ENCODE measurements at places on chromosomes 13 and 19.

- no peak for DNase-seq
Measured at GRCh38 chr19:6678690-6679109, 8.7 kb upstream of the TNFSF14 start.

DNA sequence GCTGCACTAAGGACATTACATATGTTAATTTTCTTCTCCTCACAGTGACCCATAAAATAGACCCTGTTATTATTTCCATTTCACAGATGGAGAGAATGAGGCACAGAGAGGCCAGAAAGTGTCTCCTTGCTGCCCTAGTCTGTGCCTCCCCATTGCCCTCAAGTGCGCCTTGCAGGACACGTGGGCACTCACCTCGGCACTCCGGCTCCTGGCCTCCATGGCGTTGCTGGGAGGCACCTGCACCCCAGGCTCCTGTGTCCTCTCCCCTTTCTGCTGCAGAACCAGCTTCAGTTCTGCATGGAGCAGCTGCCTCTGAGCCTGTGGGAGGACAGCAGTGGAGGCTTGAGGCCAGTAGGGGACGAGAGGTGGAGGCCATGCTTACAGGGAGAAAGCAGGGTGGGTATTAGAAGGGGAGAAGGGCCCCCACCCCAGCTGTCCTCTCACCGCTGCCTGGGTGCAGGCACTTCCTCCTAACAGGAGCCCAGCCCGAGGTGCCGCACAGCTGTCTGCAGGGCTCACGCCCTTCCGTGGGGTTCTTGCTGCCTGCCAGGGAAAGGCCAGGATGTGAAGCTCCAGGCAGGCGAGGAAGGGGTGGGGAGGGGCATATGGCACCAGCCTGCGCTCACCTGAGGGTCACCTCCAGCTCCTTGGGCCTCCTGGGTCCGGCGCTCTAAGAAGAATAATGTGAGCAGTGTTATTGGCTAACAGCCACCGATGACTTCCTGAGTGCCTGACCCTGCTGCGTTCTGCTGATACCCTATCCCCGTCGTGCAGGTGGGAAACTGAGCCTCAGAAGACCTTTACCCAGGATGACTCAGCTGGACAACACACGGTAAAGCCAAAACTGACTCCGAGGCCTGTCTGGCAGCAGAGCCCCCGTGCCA lies 5.2 kb downstream of the PRX start:
- DNase-seq: no peak

- no peak for DNase-seq
Measured at GRCh38 chr13:96003304-96003703, 49.9 kb downstream of the UGGT2 start.

DNA sequence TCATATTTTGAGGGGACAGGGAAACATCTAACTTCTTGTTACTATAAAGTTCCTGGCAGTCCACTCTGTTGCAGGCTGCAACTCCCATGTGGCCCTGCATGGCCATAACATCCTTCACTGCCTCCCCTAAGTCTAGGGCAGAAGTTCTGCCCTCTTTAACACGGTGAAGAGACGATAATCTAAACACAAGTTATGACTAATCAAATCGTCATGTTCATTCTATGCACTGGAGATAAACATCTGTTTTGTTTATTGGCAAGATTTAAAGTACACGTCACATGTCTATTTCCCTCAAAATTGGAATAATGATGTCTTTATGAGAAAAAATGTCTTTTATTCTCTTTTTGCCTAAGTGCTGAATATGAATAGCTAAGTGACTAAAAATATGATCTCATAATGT lies 1629.4 kb downstream of the PCDH9 start:
- DNase-seq: no peak

- DNase-seq: no peak
Measured at GRCh38 chr13:71021825-71022422, 845.1 kb downstream of the DACH1 start.

DNA sequence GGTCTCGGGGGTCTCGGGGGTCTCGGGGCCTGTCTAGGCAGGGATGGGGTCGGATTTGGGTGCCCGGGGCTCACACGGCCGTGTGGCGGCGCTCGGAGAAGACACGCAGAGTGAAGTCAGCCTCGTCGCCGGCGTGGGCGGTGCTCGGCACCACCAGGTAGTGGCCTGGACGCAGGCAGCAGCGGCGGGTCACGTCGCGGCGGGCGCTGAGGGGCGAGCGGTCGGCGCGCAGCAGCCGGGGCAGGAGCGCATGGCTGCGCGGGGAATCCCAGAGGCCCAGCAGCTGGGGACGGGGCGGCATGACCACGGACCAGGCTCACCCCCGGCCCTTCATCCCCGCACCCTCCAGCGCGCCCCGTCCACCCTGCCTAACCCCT lies 8.2 kb downstream of the CAPN12 start:
- no peak for DNase-seq

- DNase-seq: no peak
Measured at GRCh38 chr19:58578012-58578925, 5.1 kb upstream of the MZF1 start.

DNA sequence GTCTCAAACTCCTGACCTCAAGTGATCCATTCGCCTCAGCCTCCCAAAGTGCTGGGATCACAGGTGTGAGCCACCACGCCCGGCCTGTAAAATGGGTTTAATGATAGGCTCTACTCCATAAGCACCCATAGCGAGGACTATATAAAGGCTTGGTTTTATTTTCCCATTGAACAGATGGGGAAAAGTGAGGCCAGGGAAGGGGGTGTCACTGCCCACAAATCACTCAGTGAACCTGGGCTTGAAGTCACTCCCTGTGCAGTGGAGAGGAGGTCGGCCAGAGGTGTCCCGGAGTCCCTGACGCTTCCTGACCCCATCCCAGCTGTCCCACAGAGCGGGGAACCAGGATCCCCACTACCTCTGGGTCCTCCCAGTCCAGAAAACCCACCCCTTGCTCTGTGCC lies 14.9 kb downstream of the TLE2 start:
- no peak for DNase-seq

GRCh38 chr19:32858559-32858958 lies 11.0 kb downstream of the SLC7A9 start:
- no peak for DNase-seq

DNA sequence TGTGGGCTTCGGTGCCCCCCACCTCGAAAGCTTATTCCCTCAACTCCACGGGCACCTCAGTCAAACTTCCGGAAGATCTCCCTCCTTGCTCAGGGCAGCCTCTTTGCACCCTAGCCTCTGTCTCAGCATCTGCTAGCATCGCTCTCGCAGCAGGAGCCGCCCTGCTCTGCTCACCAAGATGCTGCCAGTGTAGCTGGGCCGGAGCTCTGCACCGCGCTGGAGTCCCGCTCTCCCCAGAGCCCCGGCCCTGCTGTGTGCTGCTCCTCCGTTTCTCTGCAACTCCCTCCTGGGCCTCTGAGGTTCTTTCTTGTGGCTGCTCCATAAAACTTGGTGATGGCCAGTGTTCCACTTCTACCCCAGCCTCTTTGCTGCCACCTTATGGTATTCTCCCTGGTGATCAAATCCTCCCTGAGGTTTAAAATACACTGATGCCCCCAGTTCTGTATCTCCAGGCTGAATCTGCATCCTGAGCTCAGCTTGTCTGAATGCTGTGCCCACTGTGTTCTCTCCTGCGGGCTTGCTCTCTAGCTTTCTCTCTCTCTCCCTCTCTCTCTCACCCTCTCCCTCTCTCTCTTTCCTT lies 198.0 kb downstream of the UQCRFS1 start:
- no peak for DNase-seq

- no peak for DNase-seq
Measured at GRCh38 chr19:49832556-49832955, 14.5 kb downstream of the MED25 start.

- DNase-seq: no peak
Measured at GRCh38 chr13:33730147-33730546, 87.8 kb upstream of the RFC3 start.

- DNase-seq: no peak
Measured at GRCh38 chr13:79212064-79212619, 193.9 kb downstream of the RBM26 start.

DNA sequence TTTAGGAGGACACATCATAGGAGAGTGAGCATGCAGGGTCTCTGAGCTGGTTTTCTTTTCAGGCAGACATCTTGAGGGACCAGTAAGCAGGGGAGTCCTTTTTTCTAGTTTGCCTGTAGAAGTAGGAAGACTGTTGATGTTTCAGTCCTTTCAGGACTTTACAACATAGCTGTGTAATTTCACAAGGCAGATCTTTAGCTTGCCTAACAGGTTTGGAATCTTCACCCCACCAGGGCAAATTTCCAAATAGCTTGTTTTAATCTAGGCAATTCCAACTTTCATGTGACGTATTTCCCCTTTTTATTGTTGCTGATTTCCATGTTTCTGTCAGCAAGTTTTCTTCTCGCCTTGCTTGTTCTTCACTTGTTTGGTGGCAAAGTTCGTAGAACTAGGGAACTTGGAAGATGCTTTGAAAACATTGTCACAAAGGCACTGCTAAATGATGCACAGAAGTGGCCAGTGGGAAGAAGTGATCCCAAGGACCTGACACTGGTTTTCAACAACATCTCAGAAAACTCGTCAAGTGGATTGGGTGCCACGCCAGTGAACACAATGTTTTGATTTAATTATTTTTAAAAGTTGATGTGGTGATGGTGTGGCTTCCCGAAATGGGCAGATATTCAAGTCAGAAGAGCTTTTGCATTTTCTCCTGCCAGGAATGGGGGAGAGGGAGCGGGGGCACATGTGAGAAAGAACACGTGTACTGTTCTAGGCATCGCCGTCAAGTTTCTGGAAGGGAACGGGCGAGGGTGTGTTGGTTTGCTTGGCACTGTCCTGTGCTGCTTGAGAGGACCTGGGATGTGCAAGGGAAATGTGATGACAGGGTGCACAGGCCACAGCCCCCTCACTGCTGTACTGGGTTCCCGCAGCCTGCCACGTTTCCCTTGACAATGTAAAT lies 418.6 kb downstream of the OXGR1 start:
- DNase-seq: no peak

DNA sequence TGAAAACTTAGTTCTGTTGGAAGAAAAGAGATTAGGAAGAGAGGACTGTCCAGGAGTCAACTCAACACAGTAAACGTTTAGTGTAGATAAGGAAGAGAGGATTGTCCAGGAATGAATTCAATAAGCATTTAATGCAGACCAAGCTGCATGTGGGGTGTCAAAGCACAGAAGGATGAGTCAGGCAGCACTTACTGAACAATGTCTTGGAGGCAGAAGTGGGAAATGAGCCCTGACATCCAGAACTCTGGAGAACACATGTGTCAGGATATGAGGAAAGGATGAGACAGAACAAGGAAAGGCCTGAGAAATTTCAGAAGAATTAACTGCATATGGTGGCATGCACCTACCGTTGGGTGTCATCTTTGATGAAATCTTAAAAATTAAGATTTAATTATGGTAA lies 429.2 kb upstream of the HTR2A start:
- DNase-seq: no peak

DNA sequence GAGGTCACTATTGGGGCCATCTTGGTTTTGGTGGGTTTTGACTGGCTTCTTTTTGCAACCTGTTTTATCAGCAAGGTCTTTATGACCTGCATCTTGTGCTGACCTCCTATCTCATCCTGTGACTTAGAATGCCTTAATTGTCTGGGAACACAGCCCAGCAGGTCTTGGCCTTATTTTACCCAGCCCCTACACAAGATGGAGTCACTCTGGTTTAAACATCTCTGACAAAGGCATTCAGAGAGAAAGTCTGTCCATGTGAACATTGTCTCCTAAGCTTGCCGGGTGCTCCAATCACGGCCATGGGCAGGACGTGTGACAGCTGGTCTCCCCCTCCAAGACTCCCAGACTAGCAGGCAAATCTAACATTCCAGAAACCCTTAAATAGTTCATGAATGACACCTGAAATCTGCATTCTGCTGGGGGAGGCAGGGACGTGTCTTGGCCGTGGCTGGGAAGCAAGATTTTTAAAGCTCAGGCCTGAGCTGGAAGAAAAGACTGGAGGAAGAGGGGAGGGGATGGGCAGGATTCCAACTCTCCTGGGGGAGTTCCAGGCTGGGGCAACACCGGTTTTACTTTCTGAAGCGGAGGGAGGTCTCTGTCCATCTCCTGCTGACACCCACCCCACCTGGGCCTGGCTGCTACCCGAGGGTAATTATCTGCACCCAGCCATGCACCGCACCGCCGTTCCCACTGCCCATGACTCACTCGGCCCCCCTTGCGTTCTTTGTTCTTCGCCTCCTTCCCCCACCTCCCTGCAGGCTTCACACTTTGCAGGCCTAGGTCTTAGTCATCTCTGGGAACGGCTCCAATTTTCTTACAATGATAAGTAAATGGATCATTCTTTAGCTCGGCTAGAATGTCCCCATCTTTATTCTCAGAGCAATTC lies 11.6 kb upstream of the OR1M1 start:
- no peak for DNase-seq

DNA sequence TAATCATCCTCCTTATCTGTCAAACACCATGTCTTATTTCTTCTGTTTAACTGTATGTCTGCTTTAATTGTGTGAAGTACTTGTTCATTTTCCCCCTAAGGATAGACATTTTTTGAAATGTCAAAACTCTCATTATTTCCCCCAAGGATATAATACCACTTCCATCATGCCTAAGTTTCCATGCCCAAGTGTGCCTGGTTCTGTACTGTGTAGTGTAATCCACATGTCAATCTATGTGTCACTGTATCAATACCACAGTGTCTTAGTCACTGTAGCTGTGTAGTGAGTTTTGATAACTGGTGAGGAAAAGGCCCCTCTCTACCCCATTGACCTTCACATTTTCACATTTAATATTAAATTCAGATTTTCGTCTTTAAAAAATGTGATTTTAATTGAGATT lies 1265.5 kb downstream of the PCDH9 start:
- DNase-seq: no peak

DNA sequence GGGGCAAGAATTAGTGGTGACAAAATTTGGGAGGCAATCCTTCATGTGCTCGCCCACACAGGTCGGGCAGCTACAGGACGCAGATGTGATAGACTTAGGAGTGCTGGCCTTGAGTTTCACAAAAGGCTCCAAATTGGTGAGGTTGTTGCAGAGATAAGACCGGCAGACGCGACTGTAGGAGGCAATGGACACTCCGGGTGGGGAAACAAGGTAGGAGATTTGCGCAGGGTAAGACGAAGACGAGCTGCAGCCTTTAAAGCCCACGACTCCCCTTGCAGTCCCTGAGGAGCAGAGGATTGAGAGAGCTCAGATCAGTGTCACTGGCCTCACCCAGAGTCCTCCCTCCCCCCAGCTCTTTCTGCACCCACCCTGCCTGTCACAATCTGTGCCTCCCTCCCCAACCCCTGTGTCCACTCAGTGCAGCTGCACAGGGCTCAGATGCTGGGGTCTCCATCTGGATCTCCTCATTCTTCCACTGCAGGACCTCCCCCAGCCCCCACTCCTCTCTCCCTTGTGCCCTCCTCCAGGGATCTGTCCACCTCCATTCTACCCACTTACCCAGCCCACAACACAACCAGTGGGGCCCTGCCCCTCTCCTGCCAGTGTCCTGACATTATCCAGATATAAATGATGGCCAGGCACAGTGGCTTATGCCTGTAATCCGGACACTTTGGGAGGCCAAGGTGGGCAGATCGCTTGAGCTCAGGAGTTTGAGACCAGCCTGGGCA lies 6.3 kb downstream of the LYPD4 start:
- DNase-seq: no peak

- no peak for DNase-seq
Measured at GRCh38 chr13:20190481-20191310, 2.0 kb downstream of the GJB2 start.

DNA sequence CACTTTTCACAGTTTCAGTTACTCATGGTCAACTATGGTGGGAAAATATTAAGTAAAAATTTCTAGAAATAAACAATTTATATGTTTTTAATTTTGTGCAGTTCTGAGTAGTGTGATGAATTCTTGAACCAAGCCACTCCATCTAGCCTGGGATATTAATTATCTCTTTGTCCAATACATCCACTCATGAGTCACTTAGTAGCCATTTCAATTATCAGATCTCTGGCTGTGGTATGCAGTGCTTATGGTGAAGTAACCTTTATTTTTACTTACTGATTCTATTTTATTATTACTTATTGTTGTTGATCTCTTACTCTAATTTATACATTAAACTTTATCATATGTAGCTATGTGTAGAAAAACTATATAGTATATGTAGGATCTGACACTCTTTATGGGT lies 128.9 kb upstream of the KLHL1 start:
- DNase-seq: no peak
